Colonic mucosa (tissue), 4 donors: ENCODE measurements at places on chromosomes 1 and 21. TPM values are rescaled to one million over a fixed set of nuclear protein-coding genes. Genes with fewer than 3 reads are reported as not detected.

Gene SH2D2A
- 3.1 TPM for total RNA-seq

Gene CRP
- total RNA-seq, result 1.9 TPM

Gene CELA3B
- 16.7 TPM for total RNA-seq

Gene PLEKHN1
- 0.64 TPM for total RNA-seq

Gene ST6GALNAC3
- 5.7 TPM for total RNA-seq

Gene KRTAP6-3
- not detected for total RNA-seq

Gene SPRR3
- not detected for total RNA-seq

Gene KCNA3
- 0.93 TPM for total RNA-seq

Gene HSD3B1
- 0.72 TPM for total RNA-seq

Gene TDRD5
- total RNA-seq, result 0.80 TPM

GRCh38 chr1:53270107-53270506 lies 31.8 kb upstream of the MAGOH start:
- DNase-seq, result no peak

DNA sequence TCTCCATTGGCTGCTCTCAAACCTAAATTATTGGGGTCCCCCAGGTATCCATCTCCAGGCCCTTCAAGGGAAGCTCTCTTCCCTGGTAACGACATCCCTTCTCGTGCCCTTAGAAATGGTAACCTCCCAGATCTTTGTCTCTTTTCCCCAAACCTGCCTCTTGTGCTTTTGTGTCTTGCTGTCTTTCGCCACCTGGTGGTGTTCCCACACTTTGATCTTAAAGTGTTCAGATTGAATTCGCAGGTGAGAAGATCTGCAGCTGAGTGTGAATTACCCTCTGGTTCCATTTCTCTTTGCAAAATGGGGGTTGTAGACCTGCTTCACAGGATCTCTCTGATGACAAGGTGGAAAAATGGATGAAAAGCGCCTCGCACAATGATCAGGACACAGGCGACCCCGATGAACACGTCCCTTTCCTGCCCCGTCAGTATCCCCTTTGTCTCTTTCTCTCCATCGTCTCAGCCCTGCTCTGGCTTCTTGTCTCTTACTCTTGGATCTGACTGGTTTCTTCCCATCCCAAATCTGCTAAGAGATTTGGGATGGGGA lies 53.1 kb downstream of the DOP1B start:
- peak; percentile 71 for DNase-seq

- DNase-seq, result no peak
These were observed 127.6 kb downstream of the C1orf21 start for GRCh38 chr1:184514447-184514846.

- DNase-seq, result no peak
These were observed 32.2 kb upstream of the CA6 start for GRCh38 chr1:8913457-8913856.

- DNase-seq, result no peak
These were observed 75.5 kb upstream of the TNR start for GRCh38 chr1:175818929-175819328.

DNA sequence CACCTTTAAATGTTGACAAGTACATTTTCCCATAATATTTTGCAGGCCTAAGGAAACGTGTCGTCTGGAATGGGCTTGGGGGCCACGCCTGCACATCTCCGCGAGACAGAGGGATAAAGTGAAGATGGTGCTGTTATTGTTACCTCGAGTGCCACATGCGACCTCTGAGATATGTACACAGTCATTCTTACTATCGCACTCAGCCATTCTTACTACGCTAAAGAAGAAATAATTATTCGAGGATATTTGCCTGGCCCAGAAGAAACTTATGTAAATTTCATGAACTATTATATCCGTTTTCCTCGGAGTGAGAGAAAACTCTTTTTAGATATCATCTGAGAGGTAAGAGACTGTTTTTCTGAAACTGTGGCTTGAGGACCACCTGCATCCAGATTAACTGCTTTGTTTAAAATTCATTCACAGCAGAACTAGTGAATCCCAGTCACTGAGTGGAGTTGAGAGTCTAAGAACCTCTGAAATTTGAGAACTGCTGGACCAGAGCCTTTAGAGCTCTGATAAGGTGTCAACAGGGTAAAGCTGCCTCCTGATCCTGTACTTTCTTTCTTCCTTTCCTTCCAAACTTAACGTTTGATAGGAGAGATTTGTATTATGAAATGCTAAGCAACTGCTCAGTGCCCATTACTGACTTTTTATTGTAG lies 811 bp downstream of the EXO1 start:
- DNase-seq, result no peak

GRCh38 chr1:91591175-91591974 lies 90.7 kb downstream of the CDC7 start:
- no peak for DNase-seq

- no peak for DNase-seq
These were observed 89.5 kb downstream of the RUNX1 start for GRCh38 chr21:34959607-34960006.

- DNase-seq, result no peak
These were observed 128.3 kb upstream of the C1orf21 start for GRCh38 chr1:184258525-184258924.

DNA sequence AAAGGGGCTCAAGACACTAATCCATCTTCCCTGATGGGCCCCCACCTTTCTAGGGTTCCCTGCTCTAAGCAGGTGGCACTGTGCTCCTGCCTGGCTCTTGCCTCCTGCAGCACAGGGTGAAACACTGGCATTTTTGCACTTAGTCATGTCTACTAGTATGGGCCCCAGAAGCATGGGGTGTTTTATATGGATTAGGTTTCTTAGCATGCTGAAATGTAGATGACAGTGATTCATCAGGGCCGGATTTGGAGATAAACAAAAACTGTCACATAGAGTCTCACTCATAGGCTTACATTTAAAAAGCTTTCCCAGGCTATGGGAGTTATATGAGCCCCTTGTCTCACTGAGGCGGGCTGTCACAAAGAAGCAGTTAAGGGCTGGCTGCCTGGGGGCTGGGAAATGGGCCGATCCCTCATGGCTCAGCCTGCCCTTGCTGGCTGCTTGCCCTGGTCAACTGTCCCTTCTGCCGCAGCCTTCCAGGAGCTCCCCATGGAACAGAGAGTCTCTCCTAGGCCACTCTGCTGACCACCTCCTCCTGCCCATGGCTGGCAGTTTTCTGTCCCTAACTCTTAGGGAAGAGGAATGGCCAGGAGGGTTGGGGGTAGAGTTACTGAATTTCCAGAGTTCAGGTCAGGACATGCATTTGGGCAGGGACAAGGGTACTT lies 6.5 kb downstream of the GALNT2 start:
- DNase-seq, result no peak

- DNase-seq, result no peak
These were observed 184.7 kb upstream of the CACYBP start for GRCh38 chr1:174815036-174815435.

DNA sequence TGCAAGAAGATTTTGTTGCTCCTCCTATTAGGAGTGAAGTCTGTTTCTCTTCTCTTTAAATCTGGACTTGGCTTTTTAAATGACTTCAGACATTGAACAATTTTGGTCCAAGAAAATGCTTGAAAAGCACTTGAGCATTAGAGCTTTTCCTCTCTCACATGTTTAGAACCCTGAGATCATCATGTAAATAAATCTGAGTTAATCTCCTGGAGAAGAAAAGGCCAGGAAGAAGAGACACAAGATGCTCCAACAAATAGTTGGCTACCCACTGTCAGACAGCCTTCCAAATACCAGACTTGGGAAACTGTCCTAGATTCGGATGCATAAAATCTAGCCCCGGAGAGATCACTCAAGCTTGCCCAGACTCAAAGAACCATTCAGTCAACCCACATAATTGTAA lies 1353.1 kb upstream of the ADGRL4 start:
- no peak for DNase-seq

GRCh38 chr1:4564051-4564450 lies 90.4 kb upstream of the AJAP1 start:
- no peak for DNase-seq

DNA sequence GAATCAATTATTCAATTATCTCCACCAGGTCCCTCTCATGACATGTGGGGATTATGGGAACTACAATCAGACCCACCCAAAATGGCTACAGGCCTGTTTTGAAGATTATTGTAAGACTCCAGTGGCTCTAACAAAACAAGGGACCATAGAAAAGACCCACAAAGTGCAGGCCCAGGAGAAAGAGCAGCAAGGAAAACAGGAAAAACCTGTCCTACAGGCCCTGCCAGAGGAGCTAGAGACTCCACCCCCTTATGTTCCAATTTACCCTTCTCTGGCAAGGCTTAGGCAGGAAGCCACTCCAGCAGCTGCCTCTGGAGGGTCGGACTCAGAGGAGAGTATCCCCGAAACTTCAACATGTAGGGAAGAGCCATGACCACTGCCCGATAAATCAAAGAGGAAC lies 96.5 kb downstream of the LIPI start:
- no peak for DNase-seq

- no peak for DNase-seq
These were observed 111.6 kb upstream of the ERRFI1 start for GRCh38 chr1:8137481-8138244.

GRCh38 chr1:37725851-37726613 lies 33.7 kb downstream of the CDCA8 start:
- DNase-seq, result no peak

- no peak for DNase-seq
These were observed 4.7 kb downstream of the C1orf174 start for GRCh38 chr1:3895279-3895950.

- DNase-seq, result no peak
These were observed 697 bp downstream of the SLC22A15 start for GRCh38 chr1:115976921-115977498.

DNA sequence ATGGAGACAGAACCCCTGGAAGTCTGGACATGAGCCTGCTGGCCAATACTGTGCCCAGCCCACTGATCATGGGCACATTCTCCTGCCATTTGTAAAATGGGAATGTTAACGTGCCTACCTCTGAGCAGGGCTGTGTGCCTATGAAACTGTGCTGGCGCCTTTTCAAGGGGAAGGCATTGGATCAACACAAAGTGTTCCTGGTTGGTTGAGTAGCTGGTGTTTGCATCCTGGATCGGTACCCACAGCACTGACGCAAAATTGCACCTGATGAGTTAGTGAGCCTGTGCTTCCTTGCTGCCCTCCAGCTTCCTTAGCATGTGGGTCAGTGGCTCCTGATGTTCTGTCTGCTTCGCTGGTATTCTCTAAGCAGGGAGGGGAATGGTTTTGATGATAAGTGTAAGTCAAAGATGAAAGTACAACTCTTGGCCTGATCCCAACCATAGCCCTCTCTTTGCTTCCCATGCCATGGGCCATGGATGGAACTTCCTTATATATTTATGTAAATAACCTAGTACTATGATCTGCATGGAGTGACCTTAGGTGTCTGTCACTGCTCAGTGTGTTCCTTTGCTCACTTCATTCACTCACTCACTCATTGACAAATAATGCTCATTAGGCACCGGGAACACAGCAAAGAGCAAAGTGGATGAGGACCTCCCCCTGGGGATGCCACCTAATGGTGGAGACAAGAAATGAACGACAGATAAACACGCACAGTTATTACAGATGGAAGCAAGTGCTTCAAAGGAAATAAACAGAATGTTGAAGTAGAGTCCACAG lies 22.7 kb downstream of the MAB21L3 start:
- DNase-seq, result peak; percentile 14

GRCh38 chr1:46423574-46424240 lies 29.6 kb downstream of the FAAH start:
- DNase-seq, result no peak

DNA sequence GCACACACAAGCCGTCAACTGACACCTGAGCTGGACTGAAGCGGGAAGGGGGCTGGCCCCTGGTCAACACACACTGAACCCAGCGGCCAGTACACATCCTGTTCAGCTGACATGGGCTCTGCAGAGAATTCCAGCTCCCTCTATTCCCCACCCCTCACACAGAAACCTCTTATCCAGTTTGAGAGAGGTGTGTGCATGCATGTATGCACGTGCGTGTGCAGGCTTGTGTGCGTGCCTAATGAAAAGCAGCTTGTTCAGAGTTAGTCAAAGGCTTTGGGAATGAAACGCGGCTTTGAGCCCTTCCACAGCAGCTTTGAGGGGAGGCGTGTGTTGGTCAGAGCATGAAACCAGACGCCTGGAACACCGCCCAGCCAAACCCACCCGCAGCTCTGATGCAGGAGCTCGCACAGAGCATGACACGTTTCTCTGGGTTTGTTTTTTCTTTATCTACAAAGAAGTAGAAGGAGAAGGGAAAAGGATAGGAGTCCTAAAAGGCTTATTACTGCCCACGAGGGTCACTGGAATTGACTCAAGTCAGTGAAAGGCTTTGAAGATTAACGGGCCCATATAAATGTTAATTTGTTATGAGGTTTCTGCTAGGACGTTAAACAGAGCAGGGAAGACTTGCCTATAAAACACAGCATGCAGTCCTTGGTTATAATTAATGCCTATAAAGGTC lies 184.2 kb downstream of the ETS2 start:
- DNase-seq, result no peak

DNA sequence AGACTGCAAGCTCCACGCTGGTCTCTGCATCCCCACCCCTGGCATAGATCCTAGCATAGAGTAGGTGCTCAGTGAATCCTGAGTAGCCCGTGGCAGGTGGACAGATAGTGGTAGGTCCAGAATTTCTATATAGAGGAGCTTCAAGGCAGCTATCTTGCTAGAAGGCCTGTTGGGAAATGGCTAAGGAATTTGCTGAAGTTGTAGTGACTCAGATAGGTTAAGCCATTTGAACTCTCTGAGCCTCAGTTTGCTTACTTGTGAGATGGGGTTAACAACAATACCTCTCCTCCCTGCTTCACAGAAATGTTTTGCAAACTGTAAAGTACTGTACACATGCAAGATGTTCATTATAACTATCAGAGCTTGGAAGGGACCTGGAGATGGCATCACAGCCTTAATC lies 23.4 kb upstream of the EPHB2 start:
- no peak for DNase-seq

- no peak for DNase-seq
These were observed 19.0 kb upstream of the PRSS38 start for GRCh38 chr1:227796359-227796915.

GRCh38 chr21:46545363-46545762 lies 59.5 kb downstream of the S100B start:
- DNase-seq, result no peak

GRCh38 chr1:6572653-6573383 lies 7.0 kb upstream of the ZBTB48 start:
- DNase-seq, result no peak

- DNase-seq, result no peak
These were observed 86.8 kb upstream of the ARHGAP29 start for GRCh38 chr1:94324178-94324544.

DNA sequence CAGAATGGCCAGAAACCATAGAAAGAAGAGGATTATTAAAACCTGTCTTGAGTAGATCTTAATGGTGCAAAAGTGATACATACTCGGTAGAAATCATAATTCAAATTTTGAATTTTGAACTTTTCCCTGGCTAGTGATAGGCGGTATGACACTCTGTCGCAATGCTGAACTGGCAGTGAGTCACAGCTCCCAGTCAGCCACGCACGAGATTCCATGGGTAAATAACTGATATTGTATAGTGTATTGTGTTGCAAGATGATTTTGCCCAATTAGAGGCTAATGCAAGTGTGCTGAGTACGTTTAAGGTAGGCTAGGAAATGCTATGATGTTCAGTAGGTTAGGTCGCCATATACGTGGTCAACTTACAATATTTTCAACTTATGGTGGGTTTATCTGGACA lies 207.0 kb downstream of the SIPA1L2 start:
- DNase-seq, result no peak

- no peak for DNase-seq
These were observed 79.4 kb downstream of the S1PR1 start for GRCh38 chr1:101316256-101316655.

GRCh38 chr1:201427963-201428362 lies 6.4 kb upstream of the TNNI1 start:
- DNase-seq, result no peak

- DNase-seq, result no peak
These were observed 781 bp downstream of the TTLL7 start for GRCh38 chr1:83998205-83998497.

GRCh38 chr1:93357242-93357641 lies 11.5 kb downstream of the DR1 start:
- no peak for DNase-seq
